ENCODE measurements at places on chromosomes 12 and 14.

GRCh38 chr12:132314516-132315233, 14.7 kb downstream of the GALNT9 start:
- DNase-seq, result no peak

GRCh38 chr12:69583203-69583602, 2.1 kb upstream of the CCT2 start:
- DNase-seq, result no peak

DNA sequence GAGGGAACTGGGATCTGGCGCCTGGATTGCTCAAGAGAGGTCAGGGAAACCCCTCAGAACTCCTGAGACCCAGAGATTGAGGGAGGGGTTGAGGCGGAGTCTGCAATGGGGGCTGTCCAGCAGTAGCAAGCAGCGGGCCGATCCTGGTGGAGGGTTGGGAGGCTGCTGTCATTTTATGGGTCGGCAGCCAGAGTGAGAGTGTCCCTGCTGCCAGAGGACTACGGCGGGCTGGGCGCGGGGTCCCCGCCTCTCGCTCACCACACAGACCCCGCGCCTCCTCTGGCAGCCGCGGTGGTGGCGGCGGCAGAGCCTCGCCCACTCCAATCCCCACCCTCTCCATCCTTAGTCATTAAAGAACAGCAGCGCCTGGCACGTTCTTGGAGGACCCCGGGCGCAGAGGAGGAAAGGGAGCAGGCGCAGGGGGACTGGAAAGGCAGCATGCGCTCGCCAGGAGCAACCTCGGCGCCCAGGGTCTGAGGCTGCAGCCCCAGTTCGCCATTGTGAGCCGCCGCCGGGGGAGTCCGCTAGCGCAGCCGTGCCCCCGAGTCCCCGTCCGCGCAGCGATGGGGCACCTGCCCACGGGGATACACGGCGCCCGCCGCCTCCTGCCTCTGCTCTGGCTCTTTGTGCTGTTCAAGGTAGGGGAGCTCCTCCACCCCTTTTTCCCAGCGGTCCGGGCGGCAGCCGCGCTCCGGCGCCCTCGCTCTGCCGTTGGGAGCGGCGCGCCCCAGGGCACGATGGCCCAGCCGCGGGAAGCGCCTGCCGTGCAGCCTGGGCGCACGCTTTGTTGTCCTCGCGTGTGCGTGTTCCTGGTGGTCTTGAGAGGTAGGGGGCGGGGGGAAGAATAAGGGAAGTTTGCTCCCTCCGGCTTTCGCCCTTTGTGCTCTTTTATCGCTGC, at the start of gene PTPRO:
PTPRO (plus strand) TSS at position 345 of the 898 bp plus-strand sequence.
- DNase-seq, result peak; percentile 7

- DNase-seq, result no peak
Measured at GRCh38 chr12:59085690-59086089, 165.4 kb upstream of the LRIG3 start.

GRCh38 chr12:31206038-31206670, 119.8 kb downstream of the SINHCAF start:
- peak; percentile 70 for DNase-seq

DNA sequence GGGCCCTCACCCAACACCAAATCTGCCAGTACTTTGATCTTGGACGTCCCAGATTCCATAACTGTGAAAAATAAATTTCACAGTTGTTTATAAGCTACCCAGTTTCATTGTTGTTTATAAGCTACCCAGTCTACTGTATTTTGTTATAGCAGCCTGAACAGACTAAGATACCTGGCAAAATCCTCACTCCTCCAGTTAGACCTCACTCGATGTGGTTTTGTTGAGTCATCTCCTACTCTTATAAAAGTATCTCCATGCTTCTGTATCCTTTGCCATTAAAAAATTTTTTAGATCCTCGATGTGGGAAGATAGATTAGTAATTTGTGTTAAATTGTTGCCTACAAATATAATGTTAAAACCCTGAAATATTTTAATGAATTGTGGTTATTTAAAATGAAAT, 16.0 kb downstream of the TXNDC16 start:
- DNase-seq, result no peak

DNA sequence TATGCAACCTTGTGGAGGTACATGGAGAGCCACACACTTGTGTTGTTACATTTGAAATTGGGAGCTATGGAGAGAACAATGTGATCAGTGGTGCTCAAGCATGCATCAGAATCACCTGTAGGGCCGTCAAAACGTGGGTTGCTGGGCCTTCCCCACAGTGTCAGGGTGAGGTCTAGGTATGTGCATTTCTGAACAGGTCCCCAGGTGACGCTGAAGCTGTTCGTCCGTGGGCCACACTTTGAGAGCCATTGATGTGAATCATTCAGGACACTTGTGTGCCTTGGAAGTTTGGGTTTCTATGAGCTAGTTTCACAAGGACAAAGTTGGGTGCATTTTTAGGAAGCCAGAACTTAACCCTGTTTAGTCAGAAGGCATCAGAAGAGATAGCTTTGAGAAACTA, 291.7 kb upstream of the FKBP4 start:
- no peak for DNase-seq

- no peak for DNase-seq
Measured at GRCh38 chr12:53871367-53871766, 67.3 kb upstream of the HOXC13 start.

DNA sequence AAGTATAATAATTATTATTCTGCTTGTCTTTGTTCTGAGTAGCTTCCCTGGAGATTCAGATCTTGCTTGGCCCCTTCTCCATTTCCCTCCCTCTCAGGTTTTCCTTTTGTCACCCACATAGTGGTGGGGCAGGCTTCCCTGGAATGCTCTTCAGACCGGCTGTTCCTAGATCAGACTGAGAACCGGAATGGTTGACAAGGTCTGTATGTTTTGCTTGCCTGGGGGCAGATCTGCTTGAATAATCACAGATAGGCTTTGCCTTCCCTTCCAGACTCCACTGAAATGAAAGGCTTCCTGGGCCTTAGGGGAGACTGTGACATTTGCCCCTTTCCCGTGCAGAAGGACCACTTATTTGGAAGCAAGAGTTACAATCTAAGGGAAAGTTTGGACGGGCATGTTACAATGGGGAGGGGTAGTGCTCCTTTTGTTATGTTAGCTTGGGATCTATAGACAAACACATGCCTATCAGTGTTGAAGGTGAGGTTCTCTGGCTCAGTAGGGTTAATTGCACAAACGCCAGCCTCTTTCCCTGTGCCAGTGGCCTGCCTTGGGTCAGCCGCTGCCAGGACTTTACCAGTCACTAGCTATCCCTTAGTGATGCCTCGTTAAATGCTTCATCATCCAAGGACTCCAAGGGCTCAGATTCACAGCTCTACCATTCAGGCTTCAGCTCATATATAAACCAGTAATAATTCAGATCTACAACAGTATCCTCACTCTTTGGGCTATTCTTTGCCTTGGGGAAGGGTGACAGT, 178.6 kb downstream of the SNAPC1 start:
- DNase-seq, result no peak

- no peak for DNase-seq
Measured at GRCh38 chr14:77026930-77027537, 1.5 kb downstream of the IRF2BPL start.

- no peak for DNase-seq
Measured at GRCh38 chr12:93979189-93979588, 169.2 kb upstream of the PLXNC1 start.

DNA sequence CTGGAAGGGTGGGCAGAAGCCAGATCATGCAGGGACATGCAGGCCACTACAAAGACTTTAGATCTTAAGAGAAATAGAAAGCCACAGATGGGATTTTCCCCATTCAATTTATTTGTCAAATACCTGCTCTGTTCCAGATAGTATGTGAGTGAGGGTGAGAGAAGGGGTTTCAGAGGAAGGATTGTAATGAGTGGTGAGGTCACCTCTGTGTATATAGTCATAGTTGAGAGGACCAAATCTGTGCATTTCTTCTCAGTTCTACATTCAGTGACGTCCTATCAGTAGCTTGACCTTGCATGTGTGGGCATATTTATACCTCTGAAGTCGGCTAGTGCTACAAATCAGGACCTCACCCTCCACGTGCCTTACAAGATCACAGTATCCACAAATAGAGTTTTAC, 31.2 kb upstream of the RBM19 start:
- no peak for DNase-seq

GRCh38 chr12:3199551-3200031, 122.4 kb downstream of the TSPAN9 start:
- DNase-seq, result no peak

GRCh38 chr12:39538679-39539104, 80.9 kb downstream of the ABCD2 start:
- no peak for DNase-seq

DNA sequence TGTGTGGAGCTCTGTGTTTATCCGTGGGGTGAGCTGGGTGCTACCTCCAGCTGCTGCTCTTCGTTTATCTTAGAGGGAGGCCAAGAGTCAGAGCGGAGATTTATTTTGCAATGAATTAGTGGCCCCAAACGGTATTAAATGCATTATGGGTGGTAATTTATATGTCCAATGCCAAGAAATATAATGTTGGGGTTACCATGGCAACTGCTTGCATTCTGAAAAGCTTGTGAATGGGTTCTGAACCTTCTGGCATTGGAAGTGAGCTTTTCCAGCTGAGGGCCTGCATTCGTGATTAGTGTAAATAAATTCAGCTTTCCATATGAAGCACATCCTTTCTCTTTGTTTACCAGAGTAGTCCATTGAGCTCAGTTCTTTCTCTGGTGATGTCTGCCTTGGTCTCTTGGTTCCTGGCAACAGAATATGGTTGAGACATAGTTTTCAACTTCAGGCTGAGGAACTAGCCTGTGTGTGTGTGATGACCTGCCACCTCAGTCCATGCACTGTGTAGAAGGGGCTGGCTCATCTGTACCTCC, 51.8 kb downstream of the TRAF3 start:
- DNase-seq, result no peak

DNA sequence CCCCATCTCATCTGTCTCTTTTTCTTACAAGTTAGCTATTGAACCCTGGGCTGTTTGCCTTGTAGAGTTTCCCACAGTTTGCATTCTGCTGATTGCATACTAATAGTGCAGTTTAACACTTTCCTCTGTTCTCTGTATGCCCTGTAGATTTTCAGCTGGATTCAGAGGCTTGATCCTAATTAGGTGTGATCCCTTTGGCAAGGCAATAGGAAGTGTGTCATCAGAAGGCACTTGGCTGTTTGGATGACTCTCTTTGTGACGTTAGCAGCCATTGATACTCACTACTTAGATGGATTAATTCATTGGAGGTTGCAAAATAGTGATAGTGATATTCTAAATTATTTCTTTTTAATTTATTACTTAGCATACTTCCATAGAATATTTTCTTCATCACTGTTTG, 33.6 kb downstream of the FUT8 start:
- no peak for DNase-seq

DNA sequence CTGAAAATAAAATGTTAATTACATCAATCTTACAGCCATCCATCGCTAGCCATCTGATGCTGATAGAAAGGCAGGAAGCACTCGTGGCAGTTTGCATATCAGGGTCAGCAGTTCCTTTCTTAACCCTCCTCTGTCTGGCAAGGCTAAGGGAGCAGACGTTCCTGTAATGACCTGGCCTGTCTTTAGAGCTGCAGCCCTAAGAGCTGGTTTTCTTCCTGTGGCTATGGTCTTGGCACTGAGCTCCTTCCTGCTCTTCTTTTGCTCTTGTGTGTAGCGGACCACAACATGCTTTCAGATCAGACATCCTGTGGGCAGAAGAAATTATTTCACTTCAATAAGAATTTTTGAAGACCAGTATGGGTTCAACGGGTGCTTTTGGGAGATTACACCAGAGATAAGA, 170.4 kb downstream of the DAD1 start:
- DNase-seq, result no peak

Measured in iPS DF 19.7 (cell line).